ENCODE measurements at places on chromosomes 5 and 9.

DNA sequence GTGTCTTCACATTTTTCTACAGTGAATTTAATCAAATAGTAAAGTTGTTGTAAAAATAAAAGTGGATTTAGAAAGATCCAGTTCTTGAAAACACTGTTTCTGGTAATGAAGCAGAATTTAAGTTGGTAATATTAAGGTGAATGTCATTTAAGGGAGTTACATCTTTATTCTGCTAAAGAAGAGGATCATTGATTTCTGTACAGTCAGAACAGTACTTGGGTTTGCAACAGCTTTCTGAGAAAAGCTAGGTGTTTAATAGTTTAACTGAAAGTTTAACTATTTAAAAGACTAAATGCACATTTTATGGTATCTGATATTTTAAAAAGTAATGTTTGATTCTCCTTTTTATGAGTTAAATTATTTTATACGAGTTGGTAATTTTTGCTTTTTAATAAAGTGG is 60.4 kb downstream of the MTAP start:
- no peak for DNase-seq

DNA sequence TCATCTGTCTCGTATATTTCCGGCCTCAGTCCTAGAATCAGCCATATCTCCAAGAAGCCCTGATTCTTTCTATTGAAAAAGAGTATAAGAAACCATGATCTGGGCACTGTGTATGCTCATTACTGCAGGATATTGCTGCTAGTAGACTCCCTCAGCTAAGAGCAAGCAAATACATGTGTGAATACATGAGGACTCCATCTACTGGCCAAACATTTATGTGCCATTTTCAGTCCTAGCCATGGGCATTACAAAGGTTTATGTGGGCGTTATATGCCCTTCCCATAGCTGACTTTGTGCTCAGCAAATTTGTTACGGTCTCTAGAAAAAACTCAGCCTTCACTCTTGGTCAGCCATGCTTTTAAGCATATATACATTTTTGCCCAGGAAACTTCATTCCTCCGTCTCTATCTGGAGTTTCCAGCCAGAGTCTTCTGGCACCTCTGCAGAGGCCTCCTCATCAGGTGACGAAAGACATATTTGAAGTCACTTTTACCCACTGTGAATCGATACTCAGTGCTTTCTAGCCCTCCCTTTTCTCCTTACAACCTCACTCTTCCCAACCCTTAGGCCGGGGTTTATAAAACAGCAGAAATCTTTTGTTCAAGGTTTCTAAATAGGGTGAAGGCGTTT is 1495.6 kb upstream of the CDH6 start:
- no peak for DNase-seq

- DNase-seq = peak; percentile 18
Measured at GRCh38 chr5:73625944-73626811, at the start of gene ARHGEF28. Gene ARHGEF28 (plus strand): TSS chr5:73626196. CDS start chr5:73684852, 58,656 bp downstream.

- peak; percentile 66 for DNase-seq
Measured at GRCh38 chr5:143213851-143214363, 189.6 kb downstream of the NR3C1 start.

DNA sequence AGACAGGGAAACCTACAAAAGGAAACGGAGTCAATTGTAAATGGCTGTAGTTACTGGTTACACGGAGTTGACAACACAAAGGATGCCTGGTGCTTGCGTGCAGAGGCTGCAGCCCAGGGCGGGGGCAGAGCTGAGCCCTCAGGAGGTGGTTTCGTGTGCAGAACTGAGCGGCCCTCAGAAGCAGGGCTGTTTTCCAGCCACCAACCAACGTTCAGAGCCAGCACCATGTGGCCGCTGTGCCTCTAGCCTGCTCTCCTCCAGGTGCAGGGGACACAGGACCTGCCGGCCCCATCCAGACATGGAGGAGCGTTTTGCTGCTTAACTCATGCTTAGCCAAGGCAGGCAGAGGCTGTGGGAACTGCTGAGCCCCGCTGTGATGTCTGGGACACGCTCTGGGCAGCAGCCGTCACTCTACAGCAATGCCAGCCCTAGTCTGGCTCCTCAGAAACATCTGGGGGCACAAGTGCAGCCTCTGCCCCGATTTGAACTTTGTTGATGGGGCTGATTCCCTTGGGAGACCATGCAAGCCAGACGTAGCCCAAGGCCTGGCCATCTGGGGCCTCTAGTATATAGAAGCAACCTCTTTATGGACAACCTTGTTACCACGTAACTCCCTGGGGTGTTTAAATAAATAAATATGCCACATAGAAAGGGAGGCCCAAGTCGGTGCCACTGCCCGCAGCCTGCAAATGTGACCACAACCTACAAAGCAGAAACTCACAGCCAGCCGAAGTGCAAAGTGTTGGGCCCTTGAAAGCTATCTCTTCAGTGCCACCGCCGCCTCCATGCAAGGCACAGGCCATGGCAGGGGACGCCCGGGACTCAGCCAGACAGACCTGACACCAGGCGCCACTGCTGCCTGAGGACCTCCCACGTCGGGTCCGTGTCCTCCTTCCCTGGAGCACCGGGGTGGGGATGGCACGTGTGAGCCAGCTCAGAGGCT is 42.1 kb downstream of the NKD2 start:
- DNase-seq = no peak

GRCh38 chr5:51567636-51568035 is 184.4 kb downstream of the ISL1 start:
- no peak for DNase-seq

DNA sequence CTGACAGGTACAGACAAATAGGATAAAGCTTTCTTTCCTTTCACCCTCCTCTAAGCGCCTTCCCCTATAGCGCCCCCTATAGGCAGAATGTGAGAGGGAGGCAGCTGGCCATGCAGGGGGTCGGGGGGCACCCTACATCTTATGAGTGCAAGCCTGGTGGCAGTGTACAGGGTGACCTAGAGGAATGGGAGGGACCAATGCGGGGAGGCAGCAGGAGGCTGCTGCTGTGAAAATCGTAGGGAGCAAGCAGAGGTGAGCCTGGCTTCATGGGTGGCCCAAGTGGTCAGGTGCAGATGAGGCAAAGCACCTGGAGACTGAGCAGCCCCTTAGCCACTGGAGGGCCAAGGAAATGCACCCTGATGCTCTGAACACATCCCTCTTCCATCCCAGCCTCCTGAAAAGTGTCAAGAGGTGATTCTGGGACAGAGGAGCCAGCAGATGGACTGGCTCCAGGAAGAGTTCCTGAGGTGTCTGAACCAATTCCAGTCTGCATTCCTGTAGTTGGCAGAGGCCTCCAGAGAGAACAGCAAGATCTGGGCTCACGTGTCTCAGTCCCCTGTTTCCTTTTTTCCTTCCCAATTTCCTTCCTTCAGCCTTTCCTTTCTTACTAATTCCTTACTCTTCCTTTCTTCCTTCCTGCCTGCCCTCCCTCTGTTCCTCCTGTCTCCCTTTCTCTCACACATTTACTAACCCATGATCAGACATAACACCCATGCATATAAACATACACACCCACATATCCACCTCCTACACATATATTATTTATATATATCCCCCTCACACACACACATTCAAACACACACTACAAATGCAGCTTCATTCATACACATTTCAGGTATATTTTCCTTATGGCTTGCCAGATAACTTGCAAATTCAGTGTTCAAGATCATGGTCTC is 32.8 kb upstream of the GALNT10 start:
- no peak for DNase-seq

- no peak for DNase-seq
Measured at GRCh38 chr9:30673132-30673531, 1711.3 kb upstream of the ACO1 start.

- no peak for DNase-seq
Measured at GRCh38 chr5:136769900-136770684, 404.7 kb upstream of the TRPC7 start.

DNA sequence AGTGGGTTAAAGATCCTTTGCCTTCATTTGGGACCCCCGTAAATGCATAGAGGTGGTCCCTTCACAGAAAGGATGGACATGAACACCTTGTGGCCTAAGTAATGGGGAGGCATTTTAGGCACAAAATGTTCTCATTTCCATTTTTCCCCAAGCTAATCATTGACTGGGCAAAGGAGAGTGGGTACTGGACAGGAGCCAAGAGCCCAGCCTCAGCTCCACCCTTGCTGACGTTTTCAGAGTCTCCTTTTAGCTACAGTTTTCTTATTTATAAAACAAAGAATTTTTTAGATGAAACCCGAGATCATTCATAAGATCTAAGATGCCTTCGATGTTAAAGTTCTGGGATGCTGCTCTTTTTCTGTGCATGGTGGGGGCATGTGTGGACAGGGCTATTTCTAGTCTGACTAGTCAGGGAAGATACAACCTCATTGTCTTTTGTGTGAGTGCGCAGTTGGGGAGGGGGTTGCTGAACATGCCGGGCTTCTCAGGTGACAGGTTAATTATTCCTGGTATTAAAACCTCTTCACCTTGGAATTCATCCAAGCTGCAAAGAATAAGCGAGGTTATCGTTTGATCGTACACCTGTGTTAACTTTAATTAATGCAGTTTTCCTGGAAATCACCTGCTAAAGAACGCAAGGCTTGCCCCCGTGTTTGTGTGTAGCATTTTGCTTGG is 48.4 kb downstream of the ADAMTS16 start:
- DNase-seq = no peak

Measured in T-helper 1 cell (primary cell).